ENCODE measurements at places on chromosomes 11 and 22. TPM values are rescaled to one million over a fixed set of nuclear protein-coding genes. Genes with fewer than 3 reads are reported as not detected.

Gene MYRF
- under 0.01 TPM for total RNA-seq

Gene SLC1A2
- under 0.01 TPM for total RNA-seq

Gene SMTNL1
- total RNA-seq: not detected

Gene FXYD2
- total RNA-seq: not detected

Gene UPK3A
- total RNA-seq: not detected

Gene LMNTD2
- 0.90 TPM for total RNA-seq

Gene SIK3
- 6.8 TPM for total RNA-seq

All from bronchial epithelial cell (primary cell).